ENCODE measurements at places on chromosomes 1 and 21. TPM values are rescaled to one million over a fixed set of nuclear protein-coding genes. Genes with fewer than 3 reads are reported as not detected.

PDC gene
- not detected for total RNA-seq

PTPN7 gene
- total RNA-seq: 6.2 TPM

INAVA gene
- 0.33 TPM for total RNA-seq

SH2D2A gene
- total RNA-seq: 1.5 TPM

CD5L gene
- not detected for total RNA-seq

TDRD10 gene
- 2.5 TPM for total RNA-seq

KIAA1614 gene
- 9.6 TPM for total RNA-seq

SPRR2B gene
- total RNA-seq: not detected

LCE3E gene
- not detected for total RNA-seq

LDLRAD1 gene
- total RNA-seq: not detected

PPP2R5A gene
- 47.1 TPM for total RNA-seq

OR2L8 gene
- not detected for total RNA-seq

C1orf116 gene
- 0.14 TPM for total RNA-seq

ZNF648 gene
- total RNA-seq: under 0.01 TPM

SIK1 gene
- 18.5 TPM for total RNA-seq

PCP4L1 gene
- 15.2 TPM for total RNA-seq

Measured in sigmoid colon (tissue), 7 donors.